ENCODE measurements at places on chromosomes 3 and 15. TPM values are rescaled to one million over a fixed set of nuclear protein-coding genes. Genes with fewer than 3 reads are reported as not detected.

Gene BNC1
- total RNA-seq = 1.2 TPM

Gene ZBED2
- total RNA-seq = 0.15 TPM

Gene CGNL1
- 0.78 TPM for total RNA-seq

Gene TIPARP
- total RNA-seq = 56.3 TPM

Gene ILDR1
- total RNA-seq = not detected

Gene TMEM212
- not detected for total RNA-seq

Gene ANKRD63
- 0.41 TPM for total RNA-seq

Gene MASP1
- not detected for total RNA-seq

Gene ATP8B4
- total RNA-seq = 0.63 TPM

Gene CTXN2
- total RNA-seq = not detected

Gene ZNF621
- 6.9 TPM for total RNA-seq

Gene FMN1
- 0.70 TPM for total RNA-seq

Gene DENND6A
- 6.4 TPM for total RNA-seq

Gene WDR72
- 7.1 TPM for total RNA-seq

Gene ISLR2
- total RNA-seq = 0.28 TPM

Gene GNB4
- 14.9 TPM for total RNA-seq

Gene RABL3
- total RNA-seq = 14.9 TPM

Gene CCR3
- not detected for total RNA-seq

All from A549 treated with GW870086 at 1 μM for 4 hours (cell line).